ENCODE measurements at places on chromosomes 2 and 18. TPM values are rescaled to one million over a fixed set of nuclear protein-coding genes. Genes with fewer than 3 reads are reported as not detected.
A peak's percentile ranks its signal among the peaks of the same experiment; 100 is the strongest.

The AKAIN1 gene
- total RNA-seq: not detected

The TRAK2 gene
- total RNA-seq: 88.5 TPM

The SPEG gene
- total RNA-seq: 426 TPM

The PIEZO2 gene
- total RNA-seq: 10.3 TPM

The KCTD1 gene
- total RNA-seq: 13.4 TPM

GRCh38 chr18:7303316-7304060, 72.6 kb downstream of the LRRC30 start:
- no peak overlapping the region for H3K27ac ChIP-seq
- H3K4me3 ChIP-seq: no peak overlapping the region
- no peak for DNase-seq

DNA sequence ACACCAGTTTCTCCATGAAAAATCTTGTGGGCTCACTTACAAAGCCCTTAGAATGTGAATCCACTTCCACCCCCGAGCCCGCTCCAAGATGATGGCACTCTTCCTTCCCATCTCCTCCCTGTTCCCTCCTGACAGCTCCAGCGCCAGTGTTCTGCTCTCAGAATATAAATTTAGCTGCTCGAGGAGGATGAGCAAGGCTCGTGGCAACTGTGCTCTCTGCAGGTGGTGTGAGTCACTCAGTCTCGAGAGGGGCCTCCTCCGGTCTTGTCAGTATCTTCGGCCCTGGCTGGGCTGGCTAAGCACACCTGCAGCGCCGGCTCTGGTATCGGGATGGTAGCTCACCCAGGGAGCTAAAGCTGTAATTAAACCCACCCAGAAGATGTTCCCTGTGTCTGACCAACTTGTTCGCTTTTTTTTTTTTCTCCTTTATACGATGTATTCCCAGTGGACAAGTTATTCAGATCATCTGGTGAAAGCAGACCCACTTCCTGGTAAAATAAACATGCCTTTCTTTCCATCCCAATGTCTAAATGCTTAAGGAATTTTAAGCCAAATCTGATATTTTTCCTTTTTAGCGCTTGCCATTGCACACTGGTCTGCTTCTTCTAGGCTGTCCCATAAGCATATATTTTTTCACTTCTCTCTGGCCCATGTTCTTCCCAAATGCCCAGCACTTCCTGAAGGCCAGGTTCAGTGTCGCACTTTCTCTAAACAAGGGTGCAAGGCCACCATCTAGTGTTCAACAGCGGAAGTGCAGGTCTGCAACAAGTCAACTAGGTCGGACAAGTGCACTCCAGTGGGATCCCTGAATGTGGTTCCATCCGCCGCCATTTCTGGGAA, 31.4 kb upstream of the YPEL5 start:
- H3K27ac ChIP-seq: no peak overlapping the region
- peak; percentile 46 for DNase-seq
- no peak overlapping the region for H3K4me3 ChIP-seq
- H3K27me3 ChIP-seq: no peaks in the 10 kb centered on the region

DNA sequence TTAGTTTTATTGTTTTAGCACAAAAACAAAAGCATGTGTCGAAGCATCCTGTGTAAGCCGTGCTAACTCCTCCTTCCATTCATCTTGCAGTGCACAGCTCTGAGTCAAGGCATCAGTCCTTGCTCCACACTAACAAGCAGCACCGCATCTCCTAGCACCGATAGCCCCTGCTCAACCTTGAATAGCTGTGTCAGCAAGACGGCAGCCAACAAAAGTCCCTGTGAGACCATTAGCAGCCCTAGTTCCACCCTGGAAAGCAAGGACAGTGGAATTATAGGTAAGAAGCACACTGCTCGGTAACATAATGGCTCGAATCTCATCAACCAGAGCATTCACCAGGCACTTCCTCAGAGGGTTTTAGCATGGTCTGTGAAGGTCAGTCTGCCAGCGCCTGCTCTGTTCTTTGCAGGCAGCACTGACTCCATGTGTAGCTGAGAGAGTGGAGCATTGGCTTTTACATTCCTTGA, 136.2 kb downstream of the WDSUB1 start:
- no peaks in the 10 kb centered on the region for H3K27me3 ChIP-seq
- no peak for DNase-seq
- H3K4me1 ChIP-seq: peaks cover 41% of the 10 kb centered on the region
- no peaks in the 10 kb centered on the region for H3K36me3 ChIP-seq
- H3K27ac ChIP-seq: no peak overlapping the region
- H3K4me3 ChIP-seq: no peak overlapping the region

GRCh38 chr18:78915446-78916008, 64.1 kb upstream of the SALL3 start:
- H3K27ac ChIP-seq: no peak overlapping the region
- no peak overlapping the region for H3K4me3 ChIP-seq
- no peaks in the 10 kb centered on the region for H3K4me1 ChIP-seq
- no peaks in the 10 kb centered on the region for H3K36me3 ChIP-seq

DNA sequence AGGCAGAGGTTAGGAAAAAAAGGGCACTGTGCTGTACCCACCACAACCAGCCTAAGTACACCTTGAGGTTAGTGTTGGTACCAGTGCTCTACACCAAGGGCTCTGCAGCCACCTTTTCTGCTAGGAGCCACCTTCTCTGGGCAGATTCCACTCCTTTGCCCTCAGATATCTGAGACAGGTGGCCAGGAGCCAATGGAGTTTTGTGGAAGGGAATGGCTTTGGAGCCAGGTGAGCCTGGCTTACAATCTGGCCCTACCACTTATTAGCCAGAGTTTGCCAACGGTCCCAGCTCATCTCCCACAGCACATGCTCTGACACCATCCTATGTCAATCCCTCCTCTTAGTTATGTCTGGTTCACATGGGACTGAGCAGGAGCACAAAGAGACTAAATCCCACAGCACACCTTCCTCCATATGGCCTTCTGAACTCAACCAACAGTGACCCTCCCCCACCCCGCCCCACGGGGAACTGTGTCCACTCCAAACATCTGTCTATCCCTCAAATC, 77.5 kb downstream of the CLHC1 start:
- H3K4me3 ChIP-seq: no peak overlapping the region
- H3K36me3 ChIP-seq: no peaks in the 10 kb centered on the region
- peak overlapping the region; percentile 75 for H3K27ac ChIP-seq
- DNase-seq: no peak
- H3K4me1 ChIP-seq: peaks cover 84% of the 10 kb centered on the region

DNA sequence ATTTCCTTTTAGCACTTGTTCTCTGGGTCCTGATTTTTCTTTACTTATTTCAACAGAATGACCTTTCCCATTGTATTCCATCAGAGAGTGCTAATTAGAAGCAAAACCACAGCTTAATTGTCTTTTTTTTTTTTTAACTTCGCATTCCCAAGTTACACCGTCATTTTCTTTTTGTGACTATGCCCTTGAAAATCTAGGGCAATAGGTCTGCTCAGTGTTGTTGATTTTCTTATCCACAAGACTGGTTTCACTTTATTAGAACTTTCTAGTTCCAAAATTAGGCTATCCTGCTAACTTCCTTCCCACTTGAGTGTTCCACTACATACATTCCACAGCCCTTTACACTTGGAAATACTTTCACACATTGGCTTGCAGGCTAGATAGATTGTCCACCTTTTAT, 18.7 kb upstream of the ADAM17 start:
- no peaks in the 10 kb centered on the region for H3K36me3 ChIP-seq
- DNase-seq: no peak
- H3K27ac ChIP-seq: peak overlapping the region; percentile 76

DNA sequence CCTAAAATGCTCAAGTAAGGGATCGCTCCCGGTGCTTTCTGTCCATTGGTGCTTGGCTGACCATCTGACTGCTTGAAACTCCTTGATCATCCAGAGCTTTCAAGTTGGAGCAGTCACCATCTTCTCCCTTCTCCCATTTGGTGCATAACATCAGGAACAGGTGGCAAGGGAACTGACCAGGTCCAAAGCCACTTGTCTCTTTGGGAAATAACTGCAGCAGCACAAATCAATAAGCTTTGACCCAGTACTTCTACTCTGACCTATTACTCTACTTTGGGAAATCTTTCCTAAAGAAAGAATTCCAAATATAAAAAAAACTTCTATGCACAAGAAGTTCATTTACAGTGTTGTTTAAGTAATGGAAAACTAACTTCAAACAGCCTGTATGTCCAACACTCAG, 10.6 kb upstream of the MAT2A start:
- peaks cover 20% of the 10 kb centered on the region for H3K4me1 ChIP-seq
- H3K36me3 ChIP-seq: no peaks in the 10 kb centered on the region
- H3K27me3 ChIP-seq: no peaks in the 10 kb centered on the region
- H3K4me3 ChIP-seq: no peak overlapping the region

DNA sequence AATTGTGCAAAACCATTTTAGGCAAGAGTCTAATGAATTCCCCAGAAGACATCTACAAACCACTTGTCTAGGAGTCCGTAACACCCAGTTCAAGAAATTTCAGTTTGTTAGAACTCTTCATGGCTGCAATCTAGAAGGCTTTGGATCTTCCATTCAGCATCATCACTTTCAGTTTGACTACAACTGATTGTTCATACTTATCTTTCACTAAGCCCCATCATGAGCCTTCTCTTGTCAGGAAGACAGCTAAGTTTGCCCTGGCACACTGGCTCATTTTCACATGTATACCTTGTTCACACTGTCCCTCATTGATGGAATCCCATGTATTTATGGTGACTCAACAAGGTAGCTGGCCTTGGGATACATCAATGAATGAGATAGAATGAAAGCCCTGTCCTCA, 898.4 kb upstream of the CELF4 start:
- DNase-seq: no peak
- H3K27me3 ChIP-seq: no peaks in the 10 kb centered on the region
- no peaks in the 10 kb centered on the region for H3K4me1 ChIP-seq
- H3K36me3 ChIP-seq: no peaks in the 10 kb centered on the region
- H3K4me3 ChIP-seq: no peak overlapping the region

DNA sequence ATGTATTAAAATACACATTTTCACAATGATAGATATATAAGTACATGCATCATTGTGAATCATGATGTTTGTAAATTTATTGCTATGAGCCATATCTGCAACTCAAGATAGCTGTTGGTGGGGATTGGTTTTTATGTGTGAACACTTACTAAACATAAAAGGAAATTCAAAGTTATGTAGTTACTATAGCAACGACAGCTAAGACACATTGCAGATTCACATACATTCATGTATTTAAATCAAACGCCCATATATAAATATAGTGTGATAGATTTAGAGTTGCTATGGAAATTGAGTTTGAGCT, 65.6 kb downstream of the MAPRE2 start:
- H3K36me3 ChIP-seq: no peaks in the 10 kb centered on the region
- DNase-seq: no peak
- H3K4me3 ChIP-seq: no peak overlapping the region
- no peaks in the 10 kb centered on the region for H3K27me3 ChIP-seq
- H3K4me1 ChIP-seq: peaks cover 23% of the 10 kb centered on the region
- H3K27ac ChIP-seq: no peak overlapping the region

- no peak overlapping the region for H3K4me3 ChIP-seq
- H3K4me1 ChIP-seq: peaks cover 5% of the 10 kb centered on the region
- DNase-seq: no peak
- H3K36me3 ChIP-seq: no peaks in the 10 kb centered on the region
Measured at GRCh38 chr18:58298251-58299134, 254.5 kb downstream of the NEDD4L start.

DNA sequence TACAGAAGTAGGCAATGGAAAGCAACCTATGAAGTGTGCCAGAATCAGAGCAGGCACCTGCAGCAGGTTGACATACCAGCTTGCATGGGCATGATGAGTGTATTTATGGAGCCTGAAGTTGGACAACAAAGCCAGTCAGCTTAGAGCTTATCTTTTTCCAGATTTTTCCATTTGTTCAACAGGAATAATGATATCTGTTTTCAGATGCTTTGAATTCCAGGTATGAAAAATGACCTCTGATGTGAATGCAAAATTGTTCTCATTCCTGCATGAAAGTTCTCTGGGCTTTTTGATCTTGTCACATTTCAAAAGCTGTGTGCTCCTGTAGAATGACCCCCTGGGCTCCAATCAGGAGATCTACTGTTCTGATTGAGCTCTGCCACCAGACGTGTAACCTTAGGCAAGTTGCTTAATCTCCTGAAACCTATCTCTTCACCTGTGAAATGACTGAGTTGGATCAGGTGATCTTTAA, 38.2 kb upstream of the VIT start:
- H3K27ac ChIP-seq: no peak overlapping the region
- DNase-seq: no peak
- no peak overlapping the region for H3K4me3 ChIP-seq
- no peaks in the 10 kb centered on the region for H3K36me3 ChIP-seq

GRCh38 chr2:178874529-178875240, 67.5 kb upstream of the TTN start:
- H3K4me1 ChIP-seq: peaks cover 9% of the 10 kb centered on the region
- DNase-seq: no peak
- H3K27ac ChIP-seq: peak overlapping the region; percentile 64
- no peaks in the 10 kb centered on the region for H3K27me3 ChIP-seq
- no peaks in the 10 kb centered on the region for H3K36me3 ChIP-seq

- no peaks in the 10 kb centered on the region for H3K36me3 ChIP-seq
- H3K27ac ChIP-seq: no peak overlapping the region
- no peaks in the 10 kb centered on the region for H3K27me3 ChIP-seq
- DNase-seq: no peak
Measured at GRCh38 chr2:69382547-69382946, 4.5 kb downstream of the GFPT1 start.

- no peak for DNase-seq
- no peaks in the 10 kb centered on the region for H3K36me3 ChIP-seq
- H3K4me3 ChIP-seq: no peak overlapping the region
- no peaks in the 10 kb centered on the region for H3K4me1 ChIP-seq
- H3K27me3 ChIP-seq: no peaks in the 10 kb centered on the region
Measured at GRCh38 chr2:48278590-48278989, 251.4 kb upstream of the STON1 start.

DNA sequence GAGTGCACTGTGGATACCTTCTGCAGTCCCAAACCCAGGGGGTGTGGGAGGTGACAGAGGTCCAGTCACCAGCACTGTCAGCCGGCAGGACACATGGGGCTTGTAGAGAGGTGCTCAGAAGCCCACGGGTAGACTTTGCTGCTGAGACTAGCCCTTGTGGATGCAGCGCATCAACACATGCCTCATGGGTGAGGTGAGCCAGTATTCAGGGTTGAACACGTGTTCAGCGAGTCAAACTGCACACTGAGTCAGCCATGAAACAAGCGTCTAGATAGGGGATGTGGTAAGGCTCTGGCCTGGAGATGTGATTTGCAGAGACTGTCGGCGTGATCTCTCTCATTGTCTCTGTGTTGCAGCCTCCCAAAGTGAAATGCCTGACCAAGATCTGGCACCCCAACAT, 35.8 kb upstream of the SCLY start:
- no peak for DNase-seq
- H3K27ac ChIP-seq: no peak overlapping the region
